ENCODE measurements at places on chromosomes 13 and 19. TPM values are rescaled to one million over a fixed set of nuclear protein-coding genes. Genes with fewer than 3 reads are reported as not detected.

The ZNF773 gene
- total RNA-seq: 28.5 TPM

The HSPB6 gene
- 77.2 TPM for total RNA-seq

The CEACAM16 gene
- total RNA-seq: not detected

The AKAP11 gene
- 39.5 TPM for total RNA-seq

The DLEU7 gene
- not detected for total RNA-seq

The TMEM86B gene
- total RNA-seq: 0.59 TPM
